ELF-1 (cell line): ENCODE measurements at places on chromosomes 1 and 21.

DNA sequence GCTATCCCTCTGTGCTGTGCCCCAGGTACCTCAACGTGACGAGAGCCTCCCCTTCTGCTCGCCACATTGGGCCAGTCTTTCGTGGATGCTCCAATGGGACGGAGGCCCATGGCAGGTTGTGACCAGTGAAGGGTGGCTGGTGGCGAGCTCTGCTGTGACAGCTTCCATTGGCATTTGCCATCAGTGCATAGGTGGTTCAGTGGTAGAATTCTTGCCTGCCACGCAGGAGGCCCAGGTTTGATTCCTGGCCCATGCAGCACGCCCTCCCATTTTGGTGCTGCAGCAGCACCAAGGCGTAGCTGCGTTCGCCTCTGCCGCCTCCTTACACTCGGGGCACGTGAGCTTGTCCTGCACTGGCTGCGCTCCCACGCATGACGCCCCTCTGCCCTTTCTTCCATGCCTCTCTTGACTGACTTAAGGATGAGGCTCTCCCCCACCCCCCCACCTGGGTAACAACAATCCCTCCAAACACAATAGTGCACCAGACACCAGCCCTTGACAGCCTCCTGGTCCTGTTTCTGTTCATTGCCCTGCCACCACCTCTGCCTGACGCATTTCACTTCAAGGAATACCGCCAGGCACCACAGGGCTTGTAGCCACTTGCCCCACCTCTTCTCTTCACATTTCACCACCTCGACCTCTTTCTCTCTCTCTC, 24.7 kb upstream of the FCGR2A start:
- DNase-seq: no peak

DNA sequence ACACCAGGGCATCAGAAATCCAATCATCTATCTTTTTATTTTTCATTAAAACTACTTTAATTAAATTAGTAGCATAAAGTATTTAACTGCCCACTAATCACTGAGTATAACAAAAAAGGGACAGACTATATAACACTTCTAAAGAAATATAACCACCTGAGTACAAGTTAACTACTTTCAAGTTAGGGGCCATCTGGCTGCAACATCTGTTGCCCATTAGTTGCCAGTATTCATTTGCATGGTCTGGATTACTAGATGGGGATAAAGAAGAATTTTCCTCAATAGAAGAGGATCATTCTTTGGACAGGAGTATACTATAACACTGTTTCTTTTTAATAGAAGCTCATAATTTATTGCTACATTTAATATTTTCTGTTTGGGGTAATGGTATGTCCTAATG, 446.4 kb downstream of the AMY1C start:
- DNase-seq: no peak

DNA sequence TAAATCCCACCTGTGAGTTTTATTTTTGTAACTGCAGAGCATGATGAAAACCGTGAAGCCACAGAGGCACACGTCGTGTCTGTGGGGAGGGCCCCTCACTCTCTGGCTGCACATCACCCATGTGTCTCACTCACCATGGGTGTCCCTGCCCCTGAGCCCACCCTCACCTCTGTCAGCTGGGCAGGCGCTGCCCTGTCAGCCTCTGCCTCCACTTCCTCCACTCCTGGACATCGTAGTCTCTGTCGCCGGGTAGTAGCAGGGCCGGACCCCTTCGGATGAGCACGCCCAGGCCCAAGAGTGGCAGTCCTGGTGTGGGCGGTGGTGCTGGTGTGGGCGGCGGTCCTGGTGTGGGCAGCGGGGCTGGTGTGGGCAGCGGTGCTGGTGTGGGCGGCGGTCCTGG, 37.3 kb downstream of the COL18A1 start:
- DNase-seq: no peak

DNA sequence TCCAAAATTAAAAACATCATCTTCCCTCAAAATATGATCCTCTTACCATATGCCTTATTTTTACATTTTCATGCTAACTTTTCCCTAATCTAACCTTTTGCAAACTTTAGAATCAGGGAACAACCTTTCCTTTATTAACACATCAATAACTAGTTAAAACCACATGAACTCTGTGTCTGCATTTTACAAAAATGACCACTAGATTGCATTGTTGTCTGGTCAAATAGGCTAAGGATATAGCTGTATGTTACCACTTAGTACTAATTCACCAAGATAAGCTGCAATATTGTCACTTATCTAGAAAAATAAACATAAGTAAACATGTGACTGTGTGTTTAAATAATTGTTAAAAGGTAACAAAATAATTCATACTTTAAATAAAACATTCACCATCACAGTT, 82.3 kb downstream of the DENND1B start:
- DNase-seq: no peak

DNA sequence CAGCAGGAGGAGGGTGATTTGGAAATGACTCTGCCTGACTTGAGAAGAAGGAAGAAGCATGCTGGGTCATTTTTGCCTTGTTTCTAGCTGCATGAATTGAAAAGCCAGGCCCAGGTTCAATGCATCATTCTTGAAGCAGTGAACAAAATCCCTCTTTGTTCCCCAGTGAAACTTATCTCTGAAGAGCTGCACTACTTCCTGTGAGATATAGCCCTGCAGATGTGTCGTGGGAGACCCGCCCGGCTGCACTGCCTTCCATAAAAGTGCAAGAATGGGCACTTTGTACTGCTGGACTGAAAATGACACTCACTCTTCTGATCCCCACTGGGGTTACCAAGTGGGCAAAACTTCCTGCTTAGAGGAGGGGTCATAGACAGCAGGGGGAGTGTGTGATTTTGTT, 249.2 kb upstream of the NFIA start:
- DNase-seq: no peak

DNA sequence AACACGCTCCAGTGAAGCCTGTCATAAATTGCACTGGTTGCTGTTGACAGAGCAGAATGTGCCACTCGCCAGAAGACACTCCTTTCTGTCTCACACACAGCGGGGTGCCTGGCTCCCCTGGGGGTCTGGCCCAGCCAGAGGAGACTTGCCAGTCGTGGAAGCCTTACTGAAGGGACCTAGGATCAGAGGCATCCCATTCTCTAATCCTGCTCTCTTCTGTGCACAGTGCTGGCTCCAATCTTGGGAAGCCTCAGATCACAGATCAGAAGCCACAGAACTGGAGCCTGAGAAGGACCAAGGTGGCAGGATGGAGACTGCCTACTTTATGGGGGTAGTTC, 1.4 kb downstream of the SLC9A1 start:
- DNase-seq: no peak

DNA sequence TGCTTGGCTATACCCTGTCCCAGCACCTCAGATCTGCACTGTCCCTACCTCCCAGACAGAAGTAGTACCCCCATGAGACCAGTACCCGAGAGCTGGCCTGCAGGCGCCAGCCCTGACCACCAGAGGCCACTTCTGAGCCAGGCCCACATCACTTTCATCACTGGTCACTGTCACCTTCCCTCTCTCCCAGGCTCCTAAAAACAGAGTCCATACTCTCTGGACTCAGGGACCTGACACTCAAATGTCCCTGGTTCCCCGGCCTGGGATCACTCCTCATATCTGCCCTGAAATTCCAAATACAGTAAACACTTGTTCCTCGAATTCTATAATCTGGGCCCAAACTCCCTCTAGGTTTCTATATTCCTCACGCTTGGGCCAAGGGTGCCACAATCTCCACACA, 18.7 kb downstream of the TMEM53 start:
- peak; percentile 69 for DNase-seq

GRCh38 chr21:43611598-43612369, 47.5 kb downstream of the HSF2BP start:
- DNase-seq: peak; percentile 77

DNA sequence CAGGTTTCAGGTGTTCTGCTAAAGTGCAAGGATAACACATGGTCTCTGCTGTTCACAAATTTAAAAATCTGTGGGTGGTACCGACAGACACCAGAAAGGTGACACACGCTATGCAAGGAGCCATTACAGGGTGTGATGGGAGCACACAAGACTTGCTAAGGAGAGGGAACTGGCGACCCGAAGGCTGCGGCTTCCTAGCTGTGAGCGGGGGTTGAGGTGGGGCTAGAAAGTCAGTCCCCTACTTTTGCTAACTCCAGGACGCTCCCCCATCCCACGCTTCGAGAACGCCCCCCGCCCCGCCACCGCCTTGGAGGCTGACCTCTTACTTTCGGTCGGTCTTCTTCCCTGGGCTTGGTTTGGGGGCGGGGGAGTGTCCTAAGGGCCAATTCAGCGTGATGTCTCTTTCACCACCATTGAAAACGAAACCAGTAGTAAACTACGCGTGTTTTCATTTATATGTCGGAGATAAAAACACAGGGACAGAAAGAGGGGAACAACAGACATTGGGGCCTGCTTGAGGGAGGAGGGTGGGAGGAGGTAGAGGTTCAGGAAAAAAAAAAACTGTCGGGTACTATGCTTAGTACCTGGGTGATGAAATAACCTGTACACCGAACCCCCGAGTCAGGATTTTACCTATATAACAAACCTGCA, 1.1 kb downstream of the CKS1B start:
- peak; percentile 53 for DNase-seq

- no peak for DNase-seq
These were observed 100.2 kb downstream of the SPATA46 start for GRCh38 chr1:162276493-162276892.

DNA sequence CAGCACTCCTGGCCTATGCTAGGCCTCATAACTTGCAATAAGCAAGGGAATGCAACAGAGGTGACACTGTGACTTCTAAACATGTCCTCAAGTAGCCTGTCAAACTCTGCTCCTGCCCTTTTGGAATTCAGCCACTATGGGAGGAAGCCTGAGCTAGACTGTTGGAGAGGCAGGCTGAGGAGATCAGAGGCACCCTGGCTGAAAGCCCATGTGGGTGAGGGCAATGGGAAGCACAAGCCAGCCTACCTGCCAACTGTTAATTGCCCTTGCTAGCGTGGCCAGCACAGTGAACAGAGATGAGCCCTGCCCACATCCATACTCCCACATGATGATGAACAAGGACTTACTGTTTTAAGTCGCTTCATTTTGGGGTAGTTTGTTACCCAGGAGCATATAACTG, 17.7 kb downstream of the GNB1 start:
- no peak for DNase-seq

GRCh38 chr1:75087278-75087677, 46.9 kb upstream of the LHX8 start:
- DNase-seq: no peak

- no peak for DNase-seq
These were observed 729.8 kb downstream of the KCNT2 start for GRCh38 chr1:195878478-195878877.

GRCh38 chr1:170221031-170221430, 75.3 kb downstream of the NTMT2 start:
- peak; percentile 43 for DNase-seq

GRCh38 chr21:14900611-14901010, 164.2 kb downstream of the NRIP1 start:
- no peak for DNase-seq

- DNase-seq: no peak
These were observed 57.3 kb downstream of the DRAM2 start for GRCh38 chr1:111082421-111083203.

DNA sequence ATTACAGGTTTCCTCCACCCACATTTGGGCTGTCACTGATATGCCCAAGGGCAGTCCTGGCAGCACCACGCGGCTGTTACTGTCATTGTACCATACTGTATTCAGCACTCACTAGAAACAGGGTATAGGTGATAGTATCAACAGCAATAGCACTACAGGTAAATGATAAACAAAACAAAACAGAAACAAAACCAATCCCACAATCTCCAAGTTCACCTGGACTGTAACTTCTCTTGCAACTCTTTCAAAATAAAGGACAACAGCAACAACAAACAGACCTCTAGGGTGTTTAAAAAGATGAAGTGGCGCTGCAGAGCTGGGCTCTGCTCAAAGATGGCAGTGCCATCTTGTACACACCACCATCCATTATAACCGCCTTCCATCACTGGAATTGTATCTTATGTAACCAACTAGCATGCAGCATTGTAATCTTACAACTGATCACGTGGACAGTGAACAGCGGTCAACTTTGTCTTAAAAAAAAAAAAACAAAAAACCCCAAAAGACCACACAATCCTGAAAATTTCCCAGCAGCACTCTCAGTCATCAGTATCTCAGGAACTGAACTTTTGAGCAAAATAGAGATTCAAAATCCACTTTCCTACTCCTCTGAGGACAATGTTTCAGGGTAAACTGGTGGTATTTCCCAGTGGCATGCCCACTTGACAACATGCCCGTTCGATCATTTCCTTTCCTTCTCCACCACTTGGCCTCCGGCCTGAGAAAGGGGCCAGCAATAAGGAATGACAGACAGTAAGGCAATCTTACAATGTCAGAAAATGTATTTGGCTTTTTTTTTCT, 3.8 kb downstream of the IRF2BP2 start:
- DNase-seq: peak; percentile 41

- DNase-seq: no peak
These were observed 174.6 kb downstream of the TRIM33 start for GRCh38 chr1:114336360-114336759.

GRCh38 chr1:109490029-109490933, 3.6 kb upstream of the CYB561D1 start:
- peak; percentile 70 for DNase-seq

DNA sequence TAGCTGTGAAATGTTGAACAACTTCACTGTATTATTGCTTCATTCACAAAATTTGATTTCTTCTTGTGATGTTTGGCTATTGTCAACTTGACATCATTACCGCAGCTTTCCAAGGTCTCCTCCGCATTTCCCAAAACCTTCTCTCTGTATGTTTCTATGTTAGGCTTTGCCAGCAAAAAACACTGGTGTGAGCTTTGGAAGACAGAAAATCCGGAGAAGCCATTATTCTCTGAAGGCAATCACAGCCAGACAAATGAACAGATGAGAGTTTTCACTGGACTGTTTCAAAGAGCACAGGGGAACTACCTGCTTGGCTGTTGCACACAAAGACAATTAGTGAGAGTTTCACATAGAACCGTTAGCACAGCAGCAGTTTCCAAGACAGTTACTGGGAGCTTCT, 609.6 kb downstream of the BRINP3 start:
- no peak for DNase-seq

DNA sequence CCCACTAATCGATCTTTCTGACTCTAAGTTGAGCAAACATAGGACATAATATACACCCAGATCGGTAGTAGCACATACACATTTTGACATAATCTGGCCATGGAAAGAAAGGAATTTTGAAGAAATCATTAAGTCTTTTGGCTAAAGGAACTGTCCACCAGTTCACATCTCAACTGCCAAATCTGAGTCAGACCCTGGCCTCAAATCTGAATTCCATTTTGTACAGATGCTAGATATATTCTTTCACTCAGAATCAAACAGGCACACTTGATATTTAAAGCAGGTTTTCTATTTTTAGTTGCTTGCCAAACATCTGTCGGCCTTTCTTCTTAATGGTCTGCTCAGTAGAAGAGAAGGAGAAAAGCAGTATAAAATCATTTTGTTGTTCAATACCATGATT, 281.8 kb downstream of the BARHL2 start:
- DNase-seq: no peak
